NCI-H774 (cell line): ENCODE measurements at places on chromosomes 4 and X.

- DNase-seq: peak; percentile 9
These were observed 291.6 kb upstream of the HS3ST1 start for GRCh38 chr4:11720292-11720691.

- DNase-seq: no peak
These were observed 36.7 kb upstream of the H2AZ1 start for GRCh38 chr4:99986792-99987191.

DNA sequence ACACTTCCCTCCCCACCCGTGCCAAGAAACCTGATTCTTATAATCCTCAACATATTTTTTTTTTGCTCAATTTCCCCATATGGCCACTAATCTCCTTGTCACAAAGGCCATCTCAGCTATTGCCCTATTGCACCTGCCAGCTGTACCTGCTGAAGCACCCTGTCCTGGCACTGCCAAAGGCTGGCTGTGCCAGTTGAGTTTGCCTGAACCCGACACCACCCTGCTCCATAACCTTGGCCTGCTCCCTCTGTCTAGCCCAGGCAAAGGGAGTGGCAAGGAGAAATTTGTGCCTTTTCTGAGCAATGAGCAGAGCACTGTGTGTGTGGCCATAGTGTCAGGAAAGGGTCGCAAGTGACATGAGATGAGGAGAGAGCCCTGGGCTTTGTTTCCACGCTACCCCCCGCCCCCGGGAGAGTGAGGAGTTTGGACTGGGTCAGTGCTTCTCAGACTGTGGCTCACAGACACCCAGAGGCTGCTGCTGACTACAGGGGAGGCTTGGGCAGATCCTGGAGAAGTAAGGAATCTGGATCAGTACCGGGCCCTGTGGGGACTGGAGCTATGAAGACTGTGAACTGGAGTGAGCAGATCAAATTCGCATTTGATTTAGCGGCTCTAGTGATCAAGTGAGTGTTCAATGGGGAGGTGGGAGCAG is 42.2 kb upstream of the HMGB3 start:
- DNase-seq: no peak

DNA sequence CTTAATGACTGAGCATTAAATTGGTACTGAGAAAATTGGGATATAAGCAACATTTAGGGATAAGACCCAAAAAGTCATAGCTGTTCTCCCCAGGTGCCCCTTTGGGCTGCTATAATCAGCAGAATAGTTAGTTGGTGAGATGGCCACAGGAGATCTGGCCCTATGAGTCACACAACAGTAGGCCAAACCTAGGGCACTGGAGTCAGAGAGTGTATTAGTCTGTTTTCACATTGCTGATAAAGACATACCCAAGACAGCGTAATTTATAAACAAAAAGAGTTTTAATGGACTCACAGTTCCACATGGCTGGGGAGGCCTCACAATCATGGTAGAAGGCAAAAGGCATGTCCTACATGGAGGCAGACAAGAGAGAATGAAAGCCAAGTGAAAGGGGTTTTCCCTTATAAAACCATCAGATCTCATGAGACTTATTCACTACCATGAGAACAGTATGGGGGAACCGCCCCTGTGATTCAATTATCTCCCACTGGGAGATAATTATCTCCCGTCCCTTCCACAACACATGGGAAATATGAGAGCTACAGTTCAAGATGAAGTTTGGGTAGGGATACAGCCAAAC is 338.3 kb upstream of the NR3C2 start:
- DNase-seq: no peak

DNA sequence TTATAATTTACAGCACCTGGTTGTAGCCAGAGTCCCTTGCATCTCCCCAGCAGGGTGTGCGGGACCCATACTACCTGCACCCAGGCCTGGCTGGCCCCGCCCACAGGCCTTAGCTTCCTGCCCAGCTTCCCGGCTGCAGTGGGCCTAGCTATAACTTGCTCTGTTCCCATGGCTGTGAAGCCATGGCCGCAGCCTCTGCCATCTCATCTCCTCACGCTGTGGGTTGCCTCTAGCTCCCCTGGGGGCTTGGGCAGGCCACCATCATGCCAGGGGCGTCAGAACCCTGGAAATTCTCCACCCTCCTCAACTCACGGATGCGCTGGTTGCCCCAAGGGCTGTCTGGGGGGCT is 26.1 kb upstream of the SORBS2 start:
- no peak for DNase-seq

DNA sequence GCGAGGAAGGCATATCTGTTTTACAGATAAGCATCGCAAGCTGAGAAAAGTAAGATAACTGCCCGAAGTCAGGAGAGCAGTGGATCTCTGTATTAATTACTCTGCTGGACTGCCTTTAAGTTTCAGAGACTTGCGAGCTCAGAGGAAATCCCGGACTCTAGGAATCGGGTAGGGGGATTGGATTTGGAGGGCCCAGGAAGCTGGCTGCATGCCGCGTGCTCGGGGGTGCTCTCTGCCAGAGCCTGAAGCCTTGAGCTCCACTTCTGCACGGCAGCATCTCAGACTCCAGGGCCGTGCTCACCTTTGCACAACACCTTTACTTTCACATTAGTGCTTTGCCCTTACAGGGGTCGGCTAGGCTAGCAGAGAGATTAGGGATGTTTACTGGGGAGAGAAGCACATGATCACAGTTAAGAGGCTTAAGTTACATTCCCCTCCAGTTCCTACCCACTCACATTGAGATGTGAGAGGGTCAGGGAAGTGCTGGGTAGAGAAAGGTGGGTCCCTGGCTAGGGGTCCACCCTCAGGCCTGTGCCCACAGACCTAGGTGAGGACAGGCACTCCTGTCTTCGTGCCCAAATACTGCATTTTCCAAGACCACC is 57.0 kb downstream of the TRIML1 start:
- DNase-seq: no peak

GRCh38 chr4:20195071-20195885 is 56.4 kb upstream of the SLIT2 start:
- no peak for DNase-seq

DNA sequence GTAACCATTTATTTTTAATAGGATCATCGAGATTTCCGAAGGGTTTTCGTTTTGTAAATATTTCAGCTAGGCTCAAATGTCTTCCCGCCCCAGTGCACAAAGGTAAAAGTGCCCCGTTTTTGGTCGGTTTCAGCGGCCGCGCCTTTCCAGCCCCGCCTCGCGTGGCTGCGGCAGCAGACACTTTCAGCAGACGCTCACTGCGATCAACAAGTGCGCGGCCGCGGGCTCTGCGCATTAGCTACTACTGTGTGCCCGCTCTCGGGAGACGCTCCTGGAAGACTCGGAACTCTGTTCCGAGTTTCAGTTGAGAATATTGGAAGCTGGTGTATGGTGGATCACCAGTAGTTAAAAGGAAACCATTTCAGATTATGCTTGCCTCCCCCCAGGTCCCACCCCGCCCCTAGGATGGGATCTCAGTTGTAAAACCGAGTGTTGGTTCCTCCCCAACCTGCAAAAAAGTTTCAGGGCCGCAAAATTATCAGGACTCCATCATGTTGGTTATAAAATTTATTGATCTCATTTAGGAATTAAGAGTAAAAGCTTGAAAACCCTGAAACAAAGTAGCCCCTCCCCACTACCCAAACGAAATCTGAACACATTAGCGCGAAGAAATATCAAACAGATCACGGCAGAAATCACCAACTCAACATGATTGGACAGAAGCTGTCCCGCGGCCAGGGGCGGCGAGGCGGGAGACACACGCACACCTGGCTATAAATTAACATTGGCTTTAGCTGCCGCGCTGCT is 2.2 kb downstream of the SOX3 start:
- no peak for DNase-seq

DNA sequence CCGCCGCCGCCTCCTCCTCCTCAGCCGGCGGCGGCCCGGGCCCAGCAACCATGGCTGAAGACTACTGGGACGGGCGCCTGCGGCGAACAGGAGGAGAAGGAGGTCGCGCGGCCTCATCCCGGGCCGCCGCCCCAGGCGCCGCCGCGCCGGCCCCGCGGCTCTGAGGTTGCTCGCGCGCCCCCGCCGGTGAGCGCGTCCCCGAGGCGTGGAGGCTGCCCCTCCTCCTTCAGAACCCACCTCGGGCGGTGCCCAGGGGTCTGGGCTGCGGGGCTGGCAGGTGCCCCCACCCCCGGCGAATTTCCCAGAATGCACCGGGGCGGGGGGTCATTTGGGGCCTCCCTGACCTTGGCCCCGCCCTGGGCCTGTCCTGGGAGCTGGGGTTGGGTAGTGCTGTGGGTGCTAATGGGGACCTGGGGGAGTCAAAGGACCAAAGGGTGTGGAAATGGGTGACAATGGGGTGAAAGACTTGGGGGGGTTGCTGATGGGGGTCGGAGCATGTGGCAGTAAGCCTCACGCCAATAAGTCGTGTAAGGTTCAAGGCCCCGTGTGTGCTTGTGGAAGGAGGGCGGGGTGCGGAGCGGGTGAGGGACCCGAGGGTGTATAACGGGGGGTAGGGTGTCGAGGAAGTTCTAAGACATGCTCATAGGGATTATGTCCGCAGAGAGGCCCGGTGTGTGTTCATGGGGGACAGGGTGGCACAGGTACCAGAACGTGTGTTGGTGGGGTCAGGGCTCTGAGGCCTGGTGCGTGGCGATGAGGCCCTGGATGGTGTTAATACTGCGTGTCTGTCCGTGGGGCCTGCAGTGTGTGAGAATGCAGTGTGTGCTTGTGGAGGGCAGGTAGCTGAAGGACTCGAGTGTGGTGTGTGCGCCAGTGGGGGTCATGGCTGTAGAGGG is 687 bp downstream of the CDK16 start:
- peak; percentile 0 for DNase-seq

DNA sequence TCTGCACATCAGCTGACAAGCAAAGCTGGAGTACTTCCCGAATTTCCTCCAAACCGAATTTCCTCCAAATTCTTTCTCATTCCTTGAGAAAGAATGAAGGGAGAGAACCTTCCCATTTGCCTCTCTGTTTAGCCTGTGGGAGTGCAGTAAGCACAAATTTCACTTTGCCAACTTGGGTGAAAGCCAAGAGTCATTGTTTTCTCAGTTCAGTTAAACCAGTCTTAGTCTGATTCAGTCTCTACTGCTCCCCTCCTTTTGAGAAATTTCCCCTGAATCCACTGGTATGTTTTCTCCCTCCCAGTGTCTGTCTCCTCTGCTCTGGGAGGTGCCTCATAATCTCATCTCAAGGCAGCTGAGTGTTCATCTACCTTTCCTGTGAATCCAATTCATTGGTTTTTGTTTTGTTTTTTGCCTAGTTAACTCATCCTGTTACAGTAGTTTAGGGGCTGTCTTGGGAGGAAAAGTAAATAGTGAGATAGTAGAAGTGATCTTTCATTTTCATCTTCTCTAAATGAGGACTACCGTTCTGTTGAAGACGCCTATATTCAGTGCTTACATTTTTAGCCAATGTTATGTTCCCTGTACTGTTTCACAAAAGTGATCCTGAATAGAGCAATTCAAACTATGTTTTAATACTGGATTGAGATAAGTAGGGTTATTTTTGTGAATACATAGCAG is 49.0 kb downstream of the SYTL5 start:
- DNase-seq: no peak

GRCh38 chr4:43754566-43754965 is 694.0 kb downstream of the KCTD8 start:
- no peak for DNase-seq

DNA sequence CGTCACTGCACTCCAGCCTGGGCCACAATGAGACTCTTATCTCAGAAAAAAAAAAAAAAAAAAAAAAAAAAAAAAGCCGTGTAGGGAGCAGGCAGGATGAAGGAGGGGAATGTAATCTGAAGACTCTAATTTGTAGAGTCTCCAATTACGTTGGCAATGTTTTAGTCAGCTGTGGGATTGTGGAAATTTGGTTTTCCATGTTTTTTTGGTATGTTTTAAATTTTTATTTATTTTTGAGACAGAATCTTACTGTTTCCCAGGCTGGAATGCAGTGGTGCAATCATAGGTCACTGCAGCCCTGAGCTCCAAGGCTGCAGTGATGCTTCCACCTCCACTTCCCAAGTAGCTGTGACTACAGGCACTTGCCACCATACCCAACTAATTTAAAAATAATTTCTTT is 56.5 kb downstream of the NSD2 start:
- DNase-seq: no peak

DNA sequence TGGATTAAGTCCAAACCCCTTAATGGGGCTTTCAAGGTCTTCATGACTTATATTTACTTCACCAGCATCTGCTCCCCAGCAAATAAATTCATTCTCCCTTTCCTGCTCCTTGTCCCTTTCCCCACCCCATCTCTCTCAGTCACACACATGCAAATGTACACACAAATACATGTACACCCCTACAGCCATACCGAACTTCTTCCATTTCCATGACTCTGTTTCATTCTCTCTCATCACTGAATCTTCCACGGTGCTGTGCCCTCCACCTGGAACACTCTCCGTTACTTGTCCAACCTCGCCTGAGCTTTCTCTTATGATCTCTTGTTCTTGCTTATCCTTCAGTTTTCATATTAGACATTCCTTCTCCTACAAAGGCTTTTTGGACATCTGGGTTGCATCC is 22.0 kb upstream of the RPA4 start:
- no peak for DNase-seq

DNA sequence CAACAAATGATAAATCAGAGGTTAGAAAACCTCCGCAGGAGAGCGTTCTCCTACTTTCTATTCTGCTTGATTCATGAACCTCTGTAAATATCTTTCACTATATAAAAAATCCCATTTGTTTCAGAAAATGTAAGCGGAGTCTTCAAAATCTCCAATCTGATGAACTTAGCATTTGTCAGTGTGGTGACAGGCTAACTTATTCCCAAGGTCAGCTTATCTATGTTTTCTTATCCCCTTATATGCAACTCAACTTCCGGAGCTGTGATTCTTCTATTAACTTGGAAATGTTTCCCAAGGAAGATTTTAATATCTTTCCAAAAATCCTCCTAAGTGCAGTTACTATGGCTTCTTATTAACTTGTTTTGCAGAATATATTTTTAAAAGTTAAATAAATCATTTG is 87.5 kb upstream of the C1QTNF7 start:
- no peak for DNase-seq

DNA sequence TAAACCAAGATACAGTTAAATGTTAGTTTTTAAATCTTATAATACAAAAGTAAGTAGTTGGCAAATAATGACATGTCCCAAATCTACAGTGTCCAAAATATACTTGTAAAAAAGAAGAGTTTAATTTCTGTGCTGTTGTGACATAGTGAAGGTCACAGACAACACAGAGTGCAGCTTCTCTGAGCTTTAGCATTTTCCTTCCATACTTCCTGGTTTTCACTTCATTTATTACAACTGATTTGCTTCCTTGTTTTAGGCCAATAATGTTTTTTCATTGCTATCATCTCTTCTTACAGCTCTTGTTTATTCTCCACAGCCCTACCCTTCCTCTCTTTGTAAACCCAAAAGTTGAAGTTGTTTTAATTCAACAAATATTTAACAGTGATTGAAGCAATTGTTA is 132.4 kb upstream of the TET2 start:
- no peak for DNase-seq

- no peak for DNase-seq
These were observed 232.2 kb downstream of the IDS start for GRCh38 chrX:149272690-149273463.

GRCh38 chrX:107701493-107702121 is 73.3 kb downstream of the PRPS1 start:
- no peak for DNase-seq
